ENCODE measurements at places on chromosomes 11 and 22. TPM values are rescaled to one million over a fixed set of nuclear protein-coding genes. Genes with fewer than 3 reads are reported as not detected.

The CLDN5 gene
- total RNA-seq: not detected

The REXO2 gene
- total RNA-seq: 111 TPM

The NOX4 gene
- total RNA-seq: not detected

The NRIP3 gene
- 0.60 TPM for total RNA-seq

The OR5D16 gene
- total RNA-seq: not detected

The APOBEC3G gene
- total RNA-seq: not detected

All from A549 treated with Mapracorat at 1 μM for 4 hours (cell line).